Smooth muscle cell of bladder (primary cell): ENCODE measurements at places on chromosomes 3 and 15. TPM values are rescaled to one million over a fixed set of nuclear protein-coding genes. Genes with fewer than 3 reads are reported as not detected.

KBTBD13 gene
- not detected in 2 replicates for total RNA-seq

NRROS gene
- total RNA-seq, result 0.28 and 0.46 TPM in 2 replicates

PLA2G4D gene
- total RNA-seq, result not detected in 2 replicates

MAP1A gene
- 38.8 and 40.8 TPM in 2 replicates for total RNA-seq

CCNL1 gene
- 120 and 173 TPM in 2 replicates for total RNA-seq

FSD2 gene
- total RNA-seq, result not detected in 2 replicates

SQOR gene
- 96.5 and 226 TPM in 2 replicates for total RNA-seq

BLM gene
- 0.71 and 0.74 TPM in 2 replicates for total RNA-seq

NOX5 gene
- total RNA-seq, result under 0.01 and 0.09 TPM in 2 replicates

ANKRD34C gene
- total RNA-seq, result not detected in 2 replicates

HESX1 gene
- total RNA-seq, result 0.14 and 0.65 TPM in 2 replicates

GOLGA8H gene
- total RNA-seq, result under 0.01 and 0.14 TPM in 2 replicates

CCK gene
- 0.14 TPM in 1 of 2 replicates, not detected in the other for total RNA-seq

PDZRN3 gene
- total RNA-seq, result 72.0 and 77.3 TPM in 2 replicates

CYP1A2 gene
- not detected in 2 replicates for total RNA-seq

WDR53 gene
- 6.3 and 7.6 TPM in 2 replicates for total RNA-seq

FAM174B gene
- total RNA-seq, result 1.4 and 2.1 TPM in 2 replicates

ZMYND10 gene
- total RNA-seq, result 0.28 and 1.1 TPM in 2 replicates
